ENCODE measurements at places on chromosomes 4 and X.

DNA sequence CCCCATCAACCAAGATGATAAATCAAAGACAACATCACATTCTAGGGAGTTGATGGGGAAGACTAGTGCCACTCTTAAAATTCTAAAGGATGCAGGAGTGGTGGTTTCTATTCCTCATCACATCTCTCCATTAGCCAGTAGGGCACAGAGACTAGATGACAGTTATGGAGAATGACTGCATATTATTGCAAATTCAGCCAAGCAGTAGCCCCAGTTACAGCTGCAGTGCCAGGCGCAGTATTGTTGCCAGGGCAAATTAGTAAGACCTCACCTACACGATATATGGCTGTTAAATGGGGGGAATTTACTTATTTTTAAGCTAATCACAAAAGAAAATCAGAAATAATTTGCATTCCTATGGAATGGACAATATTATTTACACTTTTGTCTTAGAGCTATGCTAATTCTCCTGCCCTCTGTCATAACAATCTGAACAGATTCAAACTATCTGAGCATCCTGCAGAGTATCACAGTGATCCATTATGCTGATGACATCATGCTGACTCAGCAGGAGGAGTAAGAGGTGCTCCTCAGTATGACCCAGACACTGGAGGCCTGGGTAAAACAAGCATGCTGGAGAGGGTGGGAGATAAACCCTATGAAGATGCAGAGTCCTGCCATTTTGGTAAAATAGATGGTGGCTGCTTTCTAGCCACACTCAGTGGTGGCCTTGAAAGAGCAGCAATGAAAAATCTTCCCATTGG, 24.7 kb downstream of the ETNPPL start:
- no peak for DNase-seq

DNA sequence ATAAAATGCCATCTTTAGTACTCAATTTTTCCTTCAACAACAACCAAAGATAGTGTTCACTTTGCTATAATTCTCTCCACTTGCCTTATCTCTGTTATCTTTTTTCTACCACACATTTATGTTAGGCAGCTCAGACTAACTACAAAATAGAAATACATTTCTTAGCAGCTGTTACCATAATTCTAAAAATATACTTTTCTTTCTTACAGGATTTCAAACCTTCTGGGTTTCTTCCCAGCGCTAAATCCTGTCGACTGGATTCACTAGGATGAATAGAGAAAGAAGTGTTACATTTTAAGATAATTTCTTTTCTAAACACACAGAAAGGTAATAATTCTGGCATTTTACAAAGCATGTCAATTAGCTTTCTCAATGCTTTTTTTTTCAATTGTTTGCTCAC, 105.5 kb upstream of the GK2 start:
- no peak for DNase-seq

- no peak for DNase-seq
Measured at GRCh38 chr4:630656-631055, 5.3 kb downstream of the PDE6B start.

DNA sequence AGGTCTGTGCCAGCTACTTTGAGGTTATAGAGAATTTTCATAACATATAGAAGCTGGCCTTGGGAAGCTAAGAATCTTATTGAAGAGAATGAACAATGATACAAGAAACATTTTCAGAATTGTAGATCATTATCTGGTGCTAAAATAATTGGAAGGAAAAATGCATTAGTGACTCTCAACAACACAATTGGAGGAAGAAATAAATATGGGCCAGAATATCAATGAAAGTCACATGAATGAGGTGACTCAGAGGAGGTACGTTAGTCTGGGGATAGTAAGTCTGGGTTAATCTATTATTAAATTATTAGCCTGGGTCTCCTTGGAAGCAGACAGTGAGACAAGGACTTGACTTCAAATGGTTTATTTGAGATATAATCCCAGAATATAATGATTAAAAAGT, 529.3 kb upstream of the SLIT2 start:
- DNase-seq, result no peak

DNA sequence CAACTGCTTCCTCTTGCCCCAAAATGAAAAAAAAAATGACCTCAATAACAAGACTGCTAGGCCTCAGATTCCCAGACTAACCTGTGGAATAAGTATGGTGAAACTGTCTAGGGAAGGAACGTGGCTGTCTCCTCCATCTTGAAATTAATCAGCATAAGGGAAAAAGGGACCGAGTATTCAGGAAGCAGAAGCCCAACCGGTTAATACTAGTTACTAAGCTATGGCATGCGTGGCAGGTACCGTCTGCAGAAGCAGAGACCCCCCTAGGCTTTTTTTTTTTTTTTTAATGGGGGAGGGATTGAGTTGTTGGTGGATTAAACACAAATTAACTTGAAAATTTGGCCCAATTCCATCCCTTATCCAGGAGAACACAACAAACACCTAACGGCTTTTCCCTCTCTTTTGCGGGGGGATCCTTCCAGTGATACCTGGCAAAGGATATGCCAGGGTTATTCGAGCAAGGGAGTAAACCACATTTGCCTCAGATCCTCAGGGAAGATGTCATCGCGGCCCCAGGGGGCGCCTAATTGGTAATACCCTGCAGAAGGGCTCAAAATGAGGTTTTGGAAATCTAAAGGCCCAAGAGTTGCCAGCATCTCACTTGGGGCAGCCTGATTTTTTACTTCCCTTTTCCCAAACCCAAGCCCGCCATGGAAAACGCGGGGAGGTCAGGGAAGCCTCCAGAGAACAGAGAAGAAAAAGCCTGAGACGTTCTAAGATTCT, 893 bp downstream of the RLIM start:
- DNase-seq, result no peak
